ENCODE measurements at places on chromosomes 6 and 20.

GRCh38 chr6:53066077-53066417 lies 843 bp downstream of the FBXO9 start:
- peak; percentile 11 for DNase-seq

DNA sequence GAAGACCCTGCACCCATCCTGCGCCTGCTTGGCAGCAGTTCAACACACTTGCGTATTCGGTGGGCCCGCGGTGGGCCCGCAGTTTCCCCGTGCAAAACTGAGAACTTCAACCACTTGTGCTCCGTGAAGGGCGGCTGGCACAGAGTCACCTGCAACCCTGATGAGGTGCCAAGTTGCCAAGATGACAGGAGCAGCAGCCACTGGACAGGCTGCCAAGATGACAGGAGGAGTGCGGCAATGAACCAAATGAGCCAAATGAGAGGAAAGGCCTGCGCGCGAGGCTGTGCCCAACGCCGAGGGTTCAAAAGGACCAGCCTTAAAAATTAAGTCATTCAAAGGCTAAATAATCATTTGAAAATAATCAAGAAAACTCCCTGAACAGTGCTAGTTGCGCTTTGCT lies 20.1 kb downstream of the DIDO1 start:
- DNase-seq: no peak

DNA sequence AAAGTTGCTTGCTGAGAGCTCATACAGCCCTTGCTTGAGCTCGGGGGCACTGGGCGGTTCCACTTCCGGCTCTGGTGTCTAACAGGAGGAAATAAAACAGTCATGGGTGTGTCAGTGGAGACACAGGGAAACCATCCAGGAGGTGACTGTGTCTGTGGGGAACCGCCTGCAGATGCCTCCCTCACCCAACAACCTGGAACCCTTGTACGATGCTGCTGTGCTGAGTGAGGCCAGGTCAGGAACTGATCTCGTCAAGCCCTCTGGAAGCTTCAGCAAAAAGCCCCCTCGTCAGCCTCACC lies 15.5 kb downstream of the TXNDC5 start:
- DNase-seq: no peak

GRCh38 chr20:33793011-33793931 lies 17.9 kb upstream of the CHMP4B start:
- no peak for DNase-seq

- no peak for DNase-seq
Measured at GRCh38 chr20:51731731-51732095, 36.5 kb downstream of the ATP9A start.

- no peak for DNase-seq
Measured at GRCh38 chr6:118683881-118684872, 32.8 kb upstream of the CEP85L start.

- DNase-seq: no peak
Measured at GRCh38 chr6:128516514-128516898, 3.9 kb downstream of the PTPRK start.

GRCh38 chr20:13046409-13046808 lies 37.6 kb downstream of the SPTLC3 start:
- DNase-seq: no peak

GRCh38 chr6:119360262-119360915 lies 10.8 kb upstream of the MAN1A1 start:
- no peak for DNase-seq

- DNase-seq: no peak
Measured at GRCh38 chr20:53706466-53707370, 113.1 kb upstream of the ZNF217 start.

GRCh38 chr6:96237638-96238347 lies 222.0 kb downstream of the FUT9 start:
- DNase-seq: no peak

- no peak for DNase-seq
Measured at GRCh38 chr6:102732898-102733297, 1339.4 kb downstream of the GRIK2 start.

DNA sequence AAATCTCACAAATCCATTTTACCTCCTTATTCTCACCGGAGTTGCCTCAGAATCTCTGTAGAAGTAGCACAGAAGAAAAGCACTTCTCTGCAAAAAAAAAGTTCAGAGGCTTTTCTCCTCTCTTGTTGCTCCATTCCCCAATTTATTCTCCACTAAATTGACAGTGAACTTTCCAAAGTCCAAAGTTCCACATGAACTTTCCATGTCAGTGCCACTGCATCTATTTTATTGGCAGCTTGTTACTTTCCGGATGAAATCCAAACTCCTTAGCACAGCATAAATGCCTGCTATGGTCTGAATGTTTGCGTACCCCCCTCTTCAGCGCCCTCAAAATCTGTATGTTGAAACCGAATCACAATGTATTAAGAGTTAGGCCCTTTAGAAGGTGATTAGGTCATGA lies 77.0 kb upstream of the MAP7 start:
- no peak for DNase-seq

- DNase-seq: no peak
Measured at GRCh38 chr6:35602133-35602946, 86.4 kb downstream of the FKBP5 start.

- no peak for DNase-seq
Measured at GRCh38 chr6:37632291-37632690, 65.4 kb downstream of the MDGA1 start.

GRCh38 chr6:128655978-128656498 lies 135.6 kb upstream of the PTPRK start:
- peak; percentile 1 for DNase-seq

DNA sequence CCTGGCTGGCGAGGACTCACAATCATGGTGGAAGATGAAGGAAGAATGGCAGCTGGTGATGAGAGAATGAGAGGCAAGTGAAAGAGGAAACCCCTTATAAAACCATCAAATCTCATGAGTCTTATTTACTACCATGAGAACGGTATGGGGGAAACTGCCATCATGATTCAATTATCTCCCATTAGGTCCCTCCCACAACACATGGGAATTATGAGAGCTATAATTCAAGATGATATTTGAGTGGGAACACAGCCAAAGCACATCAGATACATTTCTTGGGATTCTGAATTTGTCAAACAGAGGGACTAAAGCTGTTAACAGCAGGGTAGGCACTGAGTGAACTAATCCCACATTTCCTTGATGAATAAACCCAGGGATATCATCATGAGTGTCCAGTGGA lies 116.2 kb upstream of the PLCB4 start:
- no peak for DNase-seq

DNA sequence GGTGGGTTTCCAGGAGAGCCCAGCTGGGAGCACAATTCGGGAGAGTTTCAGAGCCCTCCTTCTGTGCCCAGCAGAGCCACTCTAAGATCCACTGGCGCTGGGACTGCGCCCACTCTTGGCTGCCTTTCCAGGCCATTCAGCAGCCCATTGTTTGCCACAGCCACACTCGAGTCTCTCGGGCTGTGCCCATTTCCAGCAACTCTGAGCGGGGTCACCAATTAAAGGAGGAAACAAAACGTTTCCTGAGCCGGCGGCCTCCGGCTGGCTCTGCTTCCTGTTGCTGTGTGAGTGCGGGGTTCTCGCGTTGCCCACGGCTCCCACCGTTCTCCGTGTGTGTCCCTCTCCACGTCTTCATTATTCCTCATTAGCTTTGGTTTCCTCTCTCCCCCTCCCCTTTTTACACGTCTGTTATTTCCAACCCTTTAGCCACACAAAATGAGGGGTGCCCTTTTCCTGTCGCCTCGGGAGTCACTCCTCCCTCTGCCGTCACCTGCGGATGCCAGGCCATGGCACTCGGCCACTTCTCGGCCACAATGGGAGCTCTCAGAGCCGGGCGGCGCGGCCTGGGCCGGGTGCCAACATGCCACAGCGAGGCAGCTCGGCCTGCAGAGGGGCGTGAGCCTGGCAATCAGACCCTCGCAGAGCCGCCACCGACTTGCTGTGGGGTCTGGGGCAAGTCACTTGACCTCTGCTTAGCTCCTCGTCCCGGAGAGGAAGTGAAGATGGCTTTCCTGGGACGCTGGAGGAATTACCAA lies 94.3 kb upstream of the NKX2-2 start:
- DNase-seq: no peak

- DNase-seq: no peak
Measured at GRCh38 chr20:29878281-29878741, 1379.2 kb upstream of the DEFB115 start.

DNA sequence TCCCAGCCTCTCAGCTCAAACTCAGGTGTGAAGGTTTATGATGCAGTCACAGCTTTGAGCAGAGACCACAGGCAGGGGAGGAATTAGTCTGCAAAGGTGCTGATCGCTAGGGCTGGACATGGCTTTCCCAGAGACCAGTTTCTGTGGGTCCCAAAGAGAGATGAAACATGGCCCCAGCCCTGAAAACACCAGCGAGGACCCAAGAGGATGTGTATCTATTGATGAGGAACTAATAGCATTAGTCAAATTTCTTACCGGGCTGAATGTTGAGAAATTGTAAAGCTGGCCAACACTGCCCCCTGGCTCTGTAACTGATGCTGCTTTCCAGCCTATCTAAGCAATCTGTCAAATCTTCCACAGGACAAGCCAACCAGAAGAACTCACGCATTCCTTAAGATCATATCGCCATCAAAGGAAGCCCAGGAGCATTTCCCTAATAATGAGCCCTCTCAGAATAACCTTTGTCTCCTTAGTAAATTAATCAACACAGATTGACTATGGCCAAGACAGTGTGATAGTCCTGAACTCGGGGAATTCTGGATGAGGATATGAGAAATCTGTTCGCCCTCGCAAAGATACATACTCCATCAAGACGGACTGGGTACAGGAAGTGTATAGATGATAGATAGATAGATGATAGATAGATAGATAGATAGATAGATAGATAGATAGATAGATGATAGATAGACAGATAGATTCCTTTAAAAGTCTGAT lies 7.8 kb upstream of the ACSS1 start:
- no peak for DNase-seq

DNA sequence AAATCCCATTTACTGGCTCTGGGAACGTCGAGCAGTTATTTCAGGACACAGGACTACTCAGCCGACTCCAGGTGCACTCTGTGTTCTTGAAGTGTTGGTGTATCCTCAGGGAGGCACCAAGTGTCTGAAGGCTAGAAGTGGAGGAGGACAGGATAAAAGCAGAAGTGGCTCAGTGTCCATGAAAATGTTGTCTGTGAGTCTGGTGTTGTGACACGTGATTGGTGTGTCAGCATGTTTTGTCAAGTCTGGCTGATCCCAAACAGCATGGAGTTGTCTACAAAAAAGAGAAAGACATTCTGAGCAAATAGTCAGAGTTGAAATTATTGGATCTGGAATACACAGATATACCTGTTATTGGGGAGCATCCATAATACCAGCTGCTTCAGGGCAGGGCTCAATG lies 30.3 kb downstream of the SCGN start:
- no peak for DNase-seq

GRCh38 chr6:56420296-56420695 lies 172.9 kb upstream of the COL21A1 start:
- no peak for DNase-seq

GRCh38 chr6:8481727-8482126 lies 46.4 kb upstream of the SLC35B3 start:
- no peak for DNase-seq

DNA sequence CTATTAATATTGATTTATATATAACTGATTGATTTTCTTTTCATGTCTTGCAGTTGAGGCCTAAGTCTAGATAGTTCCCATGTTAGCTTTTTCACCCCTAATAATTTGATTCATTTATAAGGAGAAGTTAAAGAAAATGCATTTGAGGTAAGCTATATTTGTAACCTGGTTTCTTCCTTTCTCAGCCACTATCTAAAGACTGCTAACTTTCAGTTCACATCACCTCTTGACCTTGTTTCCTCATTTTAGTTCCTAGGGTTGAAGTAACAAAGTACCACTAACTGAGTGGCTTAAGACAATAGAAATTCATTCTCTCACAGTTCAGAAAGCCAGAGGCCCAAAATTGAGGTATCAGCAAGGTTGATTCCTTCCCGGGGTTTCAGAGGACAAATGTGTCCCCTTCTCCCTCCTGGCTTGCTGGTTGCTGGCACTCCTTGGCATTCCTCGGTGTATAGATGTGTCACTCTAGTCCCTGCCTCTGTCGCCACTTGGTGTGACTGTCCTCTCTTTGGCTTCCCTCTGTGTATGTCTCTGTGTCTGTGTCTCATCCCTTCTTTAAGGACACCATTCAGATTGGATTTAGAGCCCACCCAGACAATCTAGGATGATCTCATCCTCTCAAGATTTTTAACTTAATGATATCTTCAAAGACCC lies 55.9 kb upstream of the C20orf144 start:
- no peak for DNase-seq

DNA sequence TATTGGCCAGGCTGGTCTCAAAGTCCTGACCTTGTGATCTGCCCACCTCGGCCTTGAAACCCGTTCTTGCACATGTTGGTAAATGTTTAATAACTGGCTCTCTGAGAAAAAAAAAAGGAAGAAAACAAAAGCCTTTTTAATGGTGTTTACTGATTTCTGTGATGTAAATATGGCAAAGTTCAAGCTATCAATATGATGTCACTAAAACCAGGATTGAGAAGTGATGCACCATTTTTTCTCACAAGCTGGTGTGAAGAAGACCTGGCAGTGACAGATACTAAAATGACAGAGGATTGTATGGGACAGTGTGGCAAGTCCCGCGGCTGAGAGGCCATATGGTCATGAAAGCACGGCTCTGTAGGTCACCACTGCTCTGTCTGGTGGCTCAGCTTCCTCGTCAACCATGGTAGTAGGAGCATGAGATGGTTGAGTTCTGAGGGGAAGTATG lies 196.3 kb upstream of the SUPT3H start:
- no peak for DNase-seq

GRCh38 chr6:110990840-110991576 lies 9.2 kb downstream of the RPF2 start:
- DNase-seq: no peak

DNA sequence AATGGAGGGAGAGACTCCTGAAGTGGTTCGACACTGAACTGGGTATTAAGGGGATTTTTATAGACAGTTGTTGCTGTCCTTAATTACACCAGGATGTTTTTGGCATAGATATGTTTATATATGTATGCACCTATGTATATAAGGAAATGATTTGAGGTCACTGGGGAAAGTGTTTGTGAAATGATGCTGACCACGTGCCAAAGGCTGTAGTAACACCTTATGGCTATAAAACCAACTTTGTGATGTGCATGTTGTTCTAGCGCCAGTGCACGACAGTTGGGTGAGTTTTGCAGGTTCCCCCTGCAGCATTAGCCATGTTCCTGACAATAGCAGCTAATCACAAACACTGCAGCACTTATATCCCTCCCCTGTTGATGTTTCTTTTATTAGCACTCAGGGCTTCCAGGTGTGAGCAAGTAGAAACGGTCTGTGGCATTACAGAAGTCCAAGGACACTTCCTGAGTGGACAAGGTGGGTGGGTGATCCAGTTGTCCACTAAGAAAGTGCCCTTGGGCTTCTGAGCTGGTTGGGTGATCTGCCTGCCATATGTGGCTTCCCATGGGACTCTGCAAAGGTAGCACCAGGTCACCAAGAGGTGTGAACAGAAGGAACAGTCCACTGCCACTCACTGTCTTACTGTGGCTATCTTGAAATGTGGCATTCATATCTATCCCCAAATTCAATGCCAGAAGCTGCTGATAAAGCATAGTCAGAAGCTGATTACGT lies 63.0 kb upstream of the RBM24 start:
- no peak for DNase-seq
